CD4-positive, alpha-beta memory T cell (primary cell): ENCODE measurements at places on chromosomes 7 and 10.

DNA sequence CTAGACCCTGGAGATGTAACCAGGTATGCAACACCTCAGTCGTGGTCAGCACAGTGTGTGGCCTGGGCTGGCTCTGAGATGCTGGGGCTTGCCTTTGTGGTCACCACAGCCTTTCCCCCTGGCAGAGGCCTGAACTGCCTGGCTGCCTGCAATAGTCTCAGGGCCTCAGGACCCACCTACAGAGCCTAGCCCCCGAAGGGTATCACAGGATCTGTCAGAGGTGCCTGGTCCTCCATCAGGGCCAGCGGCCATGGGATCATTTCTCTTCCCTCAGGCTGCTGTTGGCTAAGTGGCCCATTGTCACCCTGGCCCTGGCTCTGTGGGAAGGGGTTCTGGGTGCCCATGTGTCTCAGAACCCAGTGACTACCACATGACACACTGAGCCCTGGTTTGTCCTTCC, 141.6 kb downstream of the CYP26A1 start:
- no peak for DNase-seq
- H3K4me1 ChIP-seq: no peaks in the 10 kb centered on the region
- no peak overlapping the region for H3K4me3 ChIP-seq
- no peak overlapping the region for H3K27ac ChIP-seq
- no peaks in the 10 kb centered on the region for H3K36me3 ChIP-seq

- H3K36me3 ChIP-seq: peaks cover 4% of the 10 kb centered on the region
- H3K4me3 ChIP-seq: no peak overlapping the region
- H3K27ac ChIP-seq: no peak overlapping the region
- no peak for DNase-seq
- H3K4me1 ChIP-seq: peaks cover 7% of the 10 kb centered on the region
Measured at GRCh38 chr7:17854261-17855047, 85.8 kb downstream of the SNX13 start.

GRCh38 chr10:102396730-102397151, 1.2 kb downstream of the NFKB2 start:
- no peaks in the 10 kb centered on the region for H3K27me3 ChIP-seq
- peak overlapping the region; percentile 50 for H3K4me3 ChIP-seq
- H3K36me3 ChIP-seq: peaks cover 34% of the 10 kb centered on the region
- peak overlapping the region; percentile 100 for H3K27ac ChIP-seq
- DNase-seq: no peak

- peaks cover 45% of the 10 kb centered on the region for H3K4me1 ChIP-seq
- H3K27ac ChIP-seq: no peak overlapping the region
- H3K36me3 ChIP-seq: peaks cover 7% of the 10 kb centered on the region
- no peak for DNase-seq
- H3K4me3 ChIP-seq: no peak overlapping the region
Measured at GRCh38 chr10:70096016-70096704, 36.5 kb downstream of the AIFM2 start.

DNA sequence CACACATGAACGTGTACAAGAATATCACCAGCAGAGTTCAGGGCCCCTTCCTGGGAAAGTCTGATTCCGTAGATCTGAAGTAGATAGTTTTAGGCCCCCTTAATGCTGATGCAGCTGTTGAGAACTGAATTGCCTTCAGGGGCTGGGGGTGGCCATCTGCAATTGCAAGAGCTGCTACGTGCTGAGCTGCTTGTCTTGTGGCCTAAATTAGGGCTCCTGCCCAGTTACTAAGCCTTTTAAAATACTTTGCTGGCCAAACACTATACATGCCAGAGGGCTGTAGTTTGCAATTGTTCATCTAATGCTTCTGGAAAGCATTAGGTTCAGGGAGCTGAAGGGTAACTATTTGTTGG, 71.7 kb downstream of the TMEM178B start:
- H3K27me3 ChIP-seq: no peaks in the 10 kb centered on the region
- DNase-seq: no peak
- H3K27ac ChIP-seq: no peak overlapping the region
- H3K4me1 ChIP-seq: no peaks in the 10 kb centered on the region

- H3K27ac ChIP-seq: no peak overlapping the region
- H3K36me3 ChIP-seq: no peaks in the 10 kb centered on the region
Measured at GRCh38 chr10:130498042-130498441, 361.9 kb downstream of the GLRX3 start.

GRCh38 chr7:116782177-116782711, 80.1 kb upstream of the CAPZA2 start:
- no peak overlapping the region for H3K4me3 ChIP-seq
- H3K4me1 ChIP-seq: no peaks in the 10 kb centered on the region
- no peak overlapping the region for H3K27ac ChIP-seq
- H3K36me3 ChIP-seq: no peaks in the 10 kb centered on the region
- DNase-seq: no peak
- no peaks in the 10 kb centered on the region for H3K27me3 ChIP-seq

DNA sequence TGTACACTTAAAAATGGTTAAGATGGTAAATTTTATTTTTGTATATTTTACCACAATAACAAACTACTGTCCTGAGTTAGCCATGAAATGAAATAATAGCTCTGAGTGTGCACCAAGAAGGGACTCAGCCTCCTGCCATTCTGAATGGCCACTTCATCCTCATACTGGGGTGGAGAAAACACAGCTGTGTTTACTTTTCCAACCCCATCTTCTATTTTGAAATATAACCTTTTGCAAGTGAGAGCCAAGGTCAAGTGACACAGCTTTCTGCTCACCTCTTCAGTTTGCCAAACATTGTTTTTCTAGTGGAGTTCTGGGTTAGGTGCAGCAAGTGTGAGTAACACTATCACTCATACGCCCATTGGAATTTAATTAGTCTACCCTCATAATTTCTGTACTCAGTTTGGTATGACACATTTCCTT, 107.4 kb upstream of the GLCCI1 start:
- H3K4me3 ChIP-seq: no peak overlapping the region
- no peaks in the 10 kb centered on the region for H3K27me3 ChIP-seq
- H3K27ac ChIP-seq: no peak overlapping the region

DNA sequence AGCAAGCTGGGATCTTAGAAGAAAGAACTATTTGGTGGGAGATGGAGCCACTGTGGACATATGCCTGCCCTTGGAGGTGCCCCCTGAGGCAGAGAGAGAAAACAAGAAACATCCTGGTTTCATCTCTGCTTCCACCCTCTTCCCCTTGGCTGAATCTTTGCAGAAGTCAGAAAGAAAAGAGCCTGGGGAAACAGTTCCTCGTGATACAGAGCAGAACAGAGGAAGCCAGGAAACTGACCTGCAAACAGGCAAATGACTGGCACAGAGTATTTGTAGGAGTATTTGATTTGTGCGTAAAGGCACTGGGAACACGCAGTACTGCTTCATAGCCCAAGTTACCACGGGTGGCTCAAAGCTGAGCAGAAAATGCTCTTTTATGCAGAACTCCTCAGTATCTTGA, 7.0 kb upstream of the KEL start:
- H3K4me1 ChIP-seq: no peaks in the 10 kb centered on the region
- H3K36me3 ChIP-seq: no peaks in the 10 kb centered on the region
- peaks cover 14% of the 10 kb centered on the region for H3K27me3 ChIP-seq
- H3K27ac ChIP-seq: no peak overlapping the region
- no peak for DNase-seq
- no peak overlapping the region for H3K4me3 ChIP-seq

DNA sequence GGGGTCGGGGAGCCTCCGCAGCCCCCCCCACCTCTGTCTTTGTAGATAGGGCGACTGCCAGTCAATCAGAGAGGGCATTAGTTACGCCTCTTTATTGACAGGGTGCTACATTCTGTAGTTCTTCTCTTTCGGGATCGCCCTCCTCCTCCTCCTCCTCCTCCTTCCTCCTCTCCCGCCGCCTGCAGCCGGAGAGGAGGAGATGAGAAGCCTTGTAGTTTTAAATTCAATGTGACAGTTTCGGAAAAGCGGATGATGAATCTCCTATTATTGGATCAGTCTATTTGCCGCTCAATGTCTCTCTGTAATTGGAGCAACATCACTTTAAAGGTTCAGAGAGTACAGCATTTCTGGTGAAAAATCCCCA, 587 bp upstream of the UNCX start:
- H3K4me1 ChIP-seq: peaks cover 19% of the 10 kb centered on the region
- H3K27me3 ChIP-seq: peaks cover 50% of the 10 kb centered on the region
- DNase-seq: no peak
- H3K27ac ChIP-seq: no peak overlapping the region

- H3K4me3 ChIP-seq: no peak overlapping the region
- H3K27ac ChIP-seq: no peak overlapping the region
- DNase-seq: no peak
- peaks cover 53% of the 10 kb centered on the region for H3K36me3 ChIP-seq
Measured at GRCh38 chr10:103889121-103889720, 28.8 kb downstream of the STN1 start.

DNA sequence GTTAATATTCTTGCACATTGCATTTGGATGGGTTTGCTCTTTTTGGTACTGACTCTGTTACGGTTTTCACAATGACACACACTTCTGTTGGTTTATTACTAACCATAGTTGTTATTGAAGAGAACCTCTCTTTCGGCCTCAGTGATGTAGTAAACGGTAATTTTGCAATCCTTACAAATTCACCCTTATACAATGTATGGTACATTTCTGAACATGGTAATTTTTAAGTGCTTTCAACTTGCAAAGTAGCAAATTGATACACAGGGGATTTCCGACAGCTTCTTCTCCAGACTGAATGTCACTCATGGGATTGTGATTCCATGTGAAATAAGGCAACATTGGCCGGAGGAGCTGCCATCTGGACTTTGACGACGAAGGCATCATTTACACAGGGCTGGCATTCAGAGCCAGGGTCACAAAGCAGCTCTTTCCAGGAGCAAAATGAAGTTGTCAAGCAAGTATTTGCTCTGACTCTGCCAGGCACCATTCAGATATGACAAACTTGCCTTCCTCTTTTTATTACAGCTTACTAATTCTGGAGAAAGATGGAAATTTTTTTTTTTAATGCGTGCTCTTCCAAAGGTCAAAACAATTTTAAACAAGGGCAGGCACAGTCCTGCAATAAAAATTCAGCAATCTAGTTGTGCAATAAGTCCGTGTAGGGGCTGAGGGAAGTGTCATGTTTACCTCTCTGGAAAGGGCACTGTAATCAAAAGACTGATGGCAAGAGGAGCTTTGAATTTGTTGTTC, 711.5 kb upstream of the C7orf33 start:
- no peak for DNase-seq
- no peak overlapping the region for H3K27ac ChIP-seq
- no peaks in the 10 kb centered on the region for H3K4me1 ChIP-seq
- H3K4me3 ChIP-seq: no peak overlapping the region
- no peaks in the 10 kb centered on the region for H3K36me3 ChIP-seq

- H3K27me3 ChIP-seq: no peaks in the 10 kb centered on the region
- peaks cover 53% of the 10 kb centered on the region for H3K4me1 ChIP-seq
- DNase-seq: no peak
Measured at GRCh38 chr10:73857446-73857845, 16.9 kb downstream of the CAMK2G start.

- H3K36me3 ChIP-seq: no peaks in the 10 kb centered on the region
- H3K4me3 ChIP-seq: no peak overlapping the region
- H3K27me3 ChIP-seq: no peaks in the 10 kb centered on the region
- no peak overlapping the region for H3K27ac ChIP-seq
- peaks cover 25% of the 10 kb centered on the region for H3K4me1 ChIP-seq
Measured at GRCh38 chr10:43596546-43596945, 9.7 kb upstream of the ZNF485 start.

GRCh38 chr7:6246251-6246917, 26.0 kb downstream of the CYTH3 start:
- no peak for DNase-seq
- H3K27ac ChIP-seq: no peak overlapping the region
- H3K4me3 ChIP-seq: no peak overlapping the region
- H3K27me3 ChIP-seq: no peaks in the 10 kb centered on the region
- no peaks in the 10 kb centered on the region for H3K36me3 ChIP-seq
- peaks cover 4% of the 10 kb centered on the region for H3K4me1 ChIP-seq

GRCh38 chr10:11176746-11177145, 159.1 kb downstream of the CELF2 start:
- H3K27ac ChIP-seq: peak overlapping the region; percentile 96
- H3K27me3 ChIP-seq: no peaks in the 10 kb centered on the region
- H3K4me3 ChIP-seq: peak overlapping the region; percentile 39

DNA sequence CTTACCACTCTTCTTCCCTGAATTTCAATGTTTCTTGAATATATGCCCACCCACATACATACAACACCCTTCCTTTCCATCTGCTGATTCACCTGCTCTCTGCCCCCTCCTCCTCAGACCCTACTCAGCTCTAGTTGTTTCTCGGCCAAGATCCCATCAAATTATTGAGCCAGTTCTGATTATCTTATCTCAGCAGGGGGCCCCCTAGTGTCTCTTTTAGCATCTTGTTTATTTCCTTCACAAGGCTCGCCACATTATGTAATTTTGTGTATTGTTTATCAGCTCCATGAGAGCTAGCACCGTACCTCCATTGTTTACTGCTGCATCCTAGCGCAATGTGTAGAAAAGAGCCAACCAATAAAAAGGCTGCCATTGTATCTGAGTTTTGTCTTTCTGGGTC, 71.9 kb downstream of the FAM13C start:
- DNase-seq: no peak
- no peaks in the 10 kb centered on the region for H3K4me1 ChIP-seq
- H3K36me3 ChIP-seq: no peaks in the 10 kb centered on the region
- H3K4me3 ChIP-seq: no peak overlapping the region
- no peak overlapping the region for H3K27ac ChIP-seq

- H3K4me3 ChIP-seq: peak overlapping the region; percentile 25
- no peaks in the 10 kb centered on the region for H3K27me3 ChIP-seq
- H3K4me1 ChIP-seq: peaks cover 91% of the 10 kb centered on the region
- peak; percentile 32 for DNase-seq
- peak overlapping the region; percentile 55 for H3K27ac ChIP-seq
Measured at GRCh38 chr7:115009139-115009538, 87.2 kb downstream of the MDFIC start.

GRCh38 chr7:71739520-71740173, 607.7 kb downstream of the GALNT17 start:
- H3K4me3 ChIP-seq: no peak overlapping the region
- H3K4me1 ChIP-seq: no peaks in the 10 kb centered on the region
- no peaks in the 10 kb centered on the region for H3K27me3 ChIP-seq
- no peaks in the 10 kb centered on the region for H3K36me3 ChIP-seq
- no peak for DNase-seq

DNA sequence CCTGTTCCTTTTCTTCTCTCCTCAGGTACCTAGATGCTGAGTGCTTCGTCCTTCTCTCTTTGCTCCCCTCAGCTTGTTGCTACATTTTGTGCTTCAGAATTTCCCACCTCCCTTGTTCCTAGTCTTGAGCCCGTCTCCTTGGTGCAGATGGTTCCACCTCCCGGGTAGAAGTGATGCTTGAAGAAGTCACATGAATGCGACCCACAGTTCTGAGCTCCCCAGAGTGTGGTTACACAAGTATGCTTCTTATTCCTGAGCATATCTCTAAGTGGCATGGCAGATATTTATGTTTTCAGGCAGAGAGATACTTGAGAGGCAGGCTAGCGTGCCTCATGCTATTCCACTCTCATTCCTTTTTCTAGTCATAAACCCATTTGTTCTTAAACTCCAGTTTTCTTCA, 34.0 kb downstream of the INPP5F start:
- H3K4me1 ChIP-seq: no peaks in the 10 kb centered on the region
- no peak overlapping the region for H3K27ac ChIP-seq
- no peak for DNase-seq
- no peaks in the 10 kb centered on the region for H3K27me3 ChIP-seq
- H3K4me3 ChIP-seq: no peak overlapping the region

GRCh38 chr7:29424984-29425309, 138.7 kb upstream of the PRR15 start:
- no peaks in the 10 kb centered on the region for H3K36me3 ChIP-seq
- no peaks in the 10 kb centered on the region for H3K27me3 ChIP-seq
- H3K4me1 ChIP-seq: no peaks in the 10 kb centered on the region
